GM18507 (cell line): ENCODE measurements at places on chromosomes 3 and 15.

DNA sequence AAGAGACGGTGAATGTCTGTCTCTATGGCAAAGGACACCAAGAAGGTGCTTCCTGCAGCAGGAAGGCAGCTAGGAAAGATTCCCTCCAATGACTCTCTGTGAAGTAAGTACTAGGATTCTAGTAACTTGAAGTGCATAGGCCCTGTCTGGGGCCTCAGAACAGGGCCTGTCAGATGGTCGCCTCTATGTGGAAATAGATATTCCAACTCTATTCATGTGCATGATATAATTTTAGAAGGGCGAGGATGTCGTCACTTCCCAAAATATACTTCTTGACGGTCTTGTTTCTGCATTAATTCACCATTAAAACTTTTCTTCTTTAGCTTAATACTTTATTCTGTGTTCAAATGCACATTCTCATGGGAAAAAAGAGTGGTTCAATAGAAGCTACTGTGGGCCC, 167.0 kb downstream of the TLE3 start:
- DNase-seq: no peak

- DNase-seq: no peak
Observed at GRCh38 chr3:140922634-140923033, 19.0 kb upstream of the SLC25A36 start.

GRCh38 chr15:47212222-47213010, 504.9 kb upstream of the SEMA6D start:
- DNase-seq: no peak

- no peak for DNase-seq
Observed at GRCh38 chr3:72288955-72289691, 504.2 kb upstream of the PROK2 start.

DNA sequence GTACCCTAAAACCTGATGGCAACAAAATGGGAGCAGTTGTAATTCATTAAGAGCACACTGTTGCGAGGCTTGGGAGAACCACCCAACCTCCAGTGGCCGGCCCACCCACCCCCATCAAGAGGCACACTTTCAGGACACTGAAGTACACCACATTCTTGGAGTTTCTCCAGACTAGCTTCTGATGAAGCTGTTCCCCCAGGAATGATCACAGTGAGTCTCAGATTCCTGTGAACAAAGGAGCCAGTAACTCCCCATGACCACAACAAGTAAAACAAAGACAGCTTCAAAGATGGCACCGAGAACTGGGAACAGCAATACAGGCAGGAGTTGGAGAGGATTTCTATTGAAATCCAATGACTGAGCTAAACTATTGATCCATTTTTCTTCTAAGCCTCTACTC, 126.0 kb downstream of the ST8SIA2 start:
- DNase-seq: no peak

DNA sequence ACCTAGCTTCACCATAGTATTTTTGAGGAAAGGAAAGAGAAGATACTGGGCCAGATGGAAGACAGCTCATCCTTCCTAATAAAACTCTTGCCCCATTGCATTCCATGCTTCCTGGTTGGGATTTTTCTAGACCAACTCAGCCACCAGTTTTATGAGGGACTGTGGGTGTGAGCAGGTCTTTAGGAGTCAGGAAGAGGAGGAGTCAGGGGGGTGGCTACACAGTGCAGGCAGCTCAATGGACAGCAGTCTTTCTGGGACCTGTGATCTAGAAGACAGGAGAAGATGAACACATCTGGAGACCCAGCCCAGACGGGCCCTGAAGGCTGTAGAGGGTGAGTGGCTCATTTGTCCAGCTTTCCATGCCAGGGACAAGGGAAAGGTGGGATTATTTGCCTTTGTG, at the start of gene NOX5:
NOX5 (plus strand) TSS at position 242 of the 400 bp plus-strand sequence; CDS start at position 283, 41 bp downstream.
- no peak for DNase-seq

GRCh38 chr15:63922261-63922904, 88.6 kb upstream of the HERC1 start:
- DNase-seq: no peak

- no peak for DNase-seq
Observed at GRCh38 chr3:160676547-160677303, at the start of gene ARL14. ARL14 (plus strand) TSS chr3:160677160; CDS start chr3:160677347, 187 bp downstream.

GRCh38 chr3:150248116-150248887, 159.8 kb upstream of the TSC22D2 start:
- DNase-seq: no peak

- no peak for DNase-seq
Observed at GRCh38 chr3:194688200-194688740, 2.6 kb downstream of the FAM43A start.

DNA sequence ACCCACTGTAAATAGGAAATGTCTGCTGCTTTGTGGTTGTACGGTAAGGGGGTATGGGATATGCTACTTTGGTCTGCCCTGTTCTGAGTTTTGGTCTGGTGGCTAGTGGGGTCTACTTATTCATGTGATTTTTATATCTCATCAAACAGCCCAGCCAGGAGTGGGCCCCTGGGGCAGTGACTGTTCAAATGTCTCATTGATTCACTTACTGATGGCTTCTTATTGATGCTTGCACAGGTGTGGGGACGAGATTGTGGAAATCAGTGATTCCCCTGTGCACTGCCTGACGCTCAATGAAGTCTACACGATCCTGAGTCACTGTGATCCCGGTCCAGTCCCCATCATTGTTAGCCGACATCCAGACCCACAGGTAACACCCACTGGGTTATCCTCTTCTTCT, 38.5 kb downstream of the STARD5 start:
- DNase-seq: no peak

DNA sequence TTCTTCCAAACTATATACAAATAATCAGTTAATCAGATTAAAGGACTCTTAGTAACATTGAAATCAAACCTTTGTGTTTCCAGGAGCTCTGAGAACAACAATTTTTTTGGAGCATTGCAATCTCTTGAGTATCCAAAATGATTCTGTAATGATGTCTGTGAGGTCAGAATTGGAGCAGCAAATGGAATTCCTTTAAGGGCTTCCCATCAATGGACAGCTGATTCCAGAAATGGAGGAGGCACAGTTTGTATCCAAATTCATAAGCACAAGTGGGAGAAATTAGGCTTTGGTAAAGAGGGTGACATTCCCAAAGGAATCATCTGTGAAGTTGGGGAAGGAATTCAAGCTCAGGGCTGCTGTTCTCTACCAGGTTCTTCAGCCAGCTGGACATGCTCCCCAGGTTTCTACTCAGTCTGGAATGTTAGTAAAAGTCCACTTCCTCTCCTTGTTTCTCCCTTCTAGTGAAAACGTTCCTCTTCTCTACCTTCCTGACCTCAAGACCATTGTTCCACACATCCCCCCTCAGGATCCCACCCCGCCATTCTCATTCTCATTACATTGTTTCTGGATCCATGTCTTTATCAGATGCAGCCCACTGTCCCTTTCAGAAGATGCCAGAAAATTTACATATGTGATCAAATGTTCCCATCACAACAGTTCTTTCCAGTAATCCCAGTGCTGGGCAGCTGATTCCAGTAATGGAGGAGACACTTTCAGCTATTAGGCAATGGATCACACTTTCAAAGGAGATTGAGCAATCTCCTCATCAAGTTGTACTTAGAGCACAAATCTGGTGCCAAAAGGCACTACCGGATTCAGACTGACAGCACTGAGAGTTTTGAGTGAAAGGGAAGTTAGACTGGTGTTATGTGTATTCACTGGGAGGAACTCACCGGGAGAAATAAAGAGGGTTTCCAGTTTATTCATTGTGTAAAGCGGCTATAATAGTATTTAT, 391.3 kb upstream of the TPRG1 start:
- DNase-seq: no peak

DNA sequence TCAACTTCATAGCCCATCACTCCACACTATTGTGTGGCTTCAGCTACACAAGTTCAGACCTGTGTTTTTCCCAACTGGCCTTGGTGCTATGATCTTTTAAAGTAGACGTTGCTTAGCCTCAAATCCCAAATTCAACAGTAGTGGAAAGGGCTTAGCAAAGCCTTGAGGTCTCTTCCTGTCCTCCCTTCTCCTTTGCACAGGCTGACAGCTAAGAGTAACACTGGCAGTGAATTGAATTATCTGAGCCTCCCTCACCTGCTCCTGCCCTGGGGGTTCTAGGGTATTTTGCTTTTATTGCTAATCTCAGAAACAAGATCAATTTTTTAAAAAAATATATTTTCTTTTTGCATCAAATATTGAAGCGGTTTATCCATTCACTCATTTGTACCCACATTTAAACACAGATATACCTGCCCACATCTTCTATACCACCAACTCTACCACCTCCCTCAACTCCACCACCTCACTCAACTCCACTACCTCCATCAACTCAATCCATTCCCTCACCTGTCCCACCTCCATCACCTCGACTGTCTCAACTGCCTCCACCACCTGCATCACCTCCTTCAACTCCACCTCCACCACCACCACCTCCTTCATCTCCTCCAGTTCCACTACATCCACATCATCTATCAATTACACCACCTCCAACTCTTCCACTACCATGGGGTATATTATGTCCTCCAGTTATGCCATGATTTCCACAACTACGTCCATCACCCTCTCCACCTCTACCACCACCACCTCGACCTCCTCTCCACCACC, 10.1 kb upstream of the FGD5 start:
- no peak for DNase-seq

DNA sequence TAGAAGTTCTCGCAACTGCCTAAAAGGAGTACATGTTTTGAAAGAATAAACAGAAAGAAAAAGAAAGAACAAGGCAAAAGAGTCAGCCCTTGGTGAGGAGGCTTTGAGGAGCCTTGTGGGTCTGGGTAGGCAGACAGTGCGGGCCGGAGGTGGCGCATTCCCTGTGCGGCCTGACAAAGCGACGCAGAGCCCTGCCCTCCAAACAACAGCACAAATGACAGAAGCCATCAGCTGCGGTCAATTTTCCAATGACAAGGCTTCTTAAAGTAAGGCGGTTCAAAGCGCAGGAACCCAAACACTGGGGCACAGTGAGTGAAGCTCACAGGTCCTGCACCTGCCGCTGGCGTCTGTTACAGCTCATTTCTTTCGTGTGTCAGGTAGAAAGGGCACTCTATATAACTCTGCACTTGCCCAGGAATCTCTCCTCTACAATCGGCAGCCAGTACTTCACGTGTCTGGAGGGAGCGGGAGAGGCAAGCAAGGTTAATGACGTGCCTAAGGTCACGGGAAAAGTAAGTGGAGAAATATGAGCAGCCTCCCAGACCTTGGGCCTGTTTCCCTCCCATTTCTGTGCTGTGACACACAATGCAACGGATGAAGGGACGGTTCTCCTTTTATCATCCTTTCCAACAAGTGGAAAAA, 178.1 kb downstream of the OPA1 start:
- no peak for DNase-seq

- no peak for DNase-seq
Observed at GRCh38 chr3:160804762-160805161, 48.7 kb downstream of the PPM1L start.

- DNase-seq: no peak
Observed at GRCh38 chr3:113242096-113242581, 30.8 kb downstream of the BOC start.

GRCh38 chr3:105401691-105402149, 35.0 kb downstream of the ALCAM start:
- no peak for DNase-seq

GRCh38 chr3:128007033-128007424, 45.2 kb upstream of the SEC61A1 start:
- DNase-seq: no peak

DNA sequence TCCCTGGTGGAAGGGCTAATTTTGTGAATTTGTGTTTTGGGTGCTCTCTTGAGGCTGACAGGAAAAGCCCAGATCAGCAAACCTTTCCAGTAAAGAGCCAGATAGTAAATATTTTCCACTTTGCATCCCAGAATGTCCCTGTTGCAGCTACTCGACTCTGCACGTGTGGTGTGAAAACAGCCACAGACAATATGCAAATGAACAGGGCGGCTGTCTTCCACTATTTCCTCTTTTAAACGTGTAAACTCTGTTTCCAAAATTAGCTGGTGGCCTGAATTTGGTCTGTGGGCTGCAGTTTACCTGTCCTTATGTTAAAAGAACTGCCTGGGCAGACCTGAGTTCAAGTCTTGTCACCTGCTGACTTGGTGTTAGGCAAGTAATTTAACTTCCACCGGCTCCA, 202.7 kb downstream of the EDEM1 start:
- no peak for DNase-seq

- DNase-seq: no peak
Observed at GRCh38 chr15:61227950-61228936, 859 bp downstream of the RORA start.

GRCh38 chr3:124557433-124558232, 172.6 kb upstream of the UMPS start:
- DNase-seq: no peak

DNA sequence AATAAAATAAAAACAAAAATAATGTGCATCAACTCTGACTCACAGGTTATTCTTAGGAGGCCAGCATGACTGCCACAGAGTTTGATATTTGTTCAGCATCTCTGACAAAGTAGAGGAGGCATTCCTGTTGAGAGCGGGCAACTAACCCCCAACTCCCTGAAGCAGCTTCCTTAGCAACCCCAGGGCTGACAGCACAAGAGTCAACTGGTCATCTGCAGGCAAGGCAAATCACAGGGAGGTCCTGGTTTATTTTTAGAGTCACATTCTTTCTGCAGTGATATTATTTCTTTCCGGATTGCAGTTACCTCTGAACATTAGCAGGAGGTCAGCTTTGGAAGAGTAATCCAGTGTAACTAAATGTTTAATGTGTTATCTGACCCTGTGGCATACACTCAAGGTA, 273.0 kb downstream of the PLCL2 start:
- DNase-seq: no peak

GRCh38 chr15:57251941-57252340, 124.4 kb upstream of the CGNL1 start:
- no peak for DNase-seq

DNA sequence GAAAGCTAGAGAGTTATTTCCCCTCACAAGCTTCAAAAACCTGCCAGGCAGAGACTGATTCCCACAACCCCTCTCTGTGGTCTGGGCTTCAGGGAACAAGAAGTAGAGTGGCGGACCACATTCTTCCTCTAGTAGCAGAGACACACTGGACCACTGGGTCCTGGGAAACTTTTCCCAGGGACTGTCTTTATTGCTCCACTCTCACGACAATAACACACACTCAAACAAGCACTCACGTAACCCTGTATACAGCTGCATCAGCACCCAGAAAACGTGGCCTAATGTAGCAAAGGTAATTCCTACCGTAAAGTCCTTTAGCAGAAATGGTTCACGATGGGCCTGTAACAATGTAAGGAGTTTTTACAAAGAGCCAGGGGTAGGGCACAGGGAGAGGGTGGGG, 27.6 kb downstream of the CPOX start:
- no peak for DNase-seq

- DNase-seq: no peak
Observed at GRCh38 chr15:56411122-56411749, 46.0 kb downstream of the TEX9 start.

GRCh38 chr3:122694966-122695365, 14.3 kb downstream of the PARP14 start:
- DNase-seq: no peak

- DNase-seq: no peak
Observed at GRCh38 chr3:175346573-175347356, 487.6 kb downstream of the NAALADL2 start.

DNA sequence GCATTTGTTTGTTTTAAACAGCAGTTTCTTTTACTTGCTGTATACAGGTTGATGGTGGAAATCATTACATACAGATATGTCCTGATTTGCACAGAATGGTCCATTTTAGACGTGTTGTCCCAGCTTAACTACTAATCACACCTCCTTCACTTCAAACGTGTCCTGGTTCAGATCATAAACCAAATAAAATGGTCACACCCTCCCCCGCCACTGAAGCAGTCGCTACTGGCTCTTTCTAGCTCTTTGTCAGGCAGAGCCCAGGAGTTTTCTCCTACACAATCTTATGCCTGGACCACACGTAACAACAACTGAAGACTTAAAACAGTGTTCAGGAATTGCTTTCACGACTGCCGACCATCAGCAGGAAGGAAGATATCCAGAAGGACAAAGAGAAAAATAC, 73.6 kb downstream of the MESD start:
- no peak for DNase-seq
